ENCODE measurements at places on chromosomes 5 and 9.

- no peak for DNase-seq
Measured at GRCh38 chr5:145858959-145859358, 13.9 kb downstream of the GRXCR2 start.

DNA sequence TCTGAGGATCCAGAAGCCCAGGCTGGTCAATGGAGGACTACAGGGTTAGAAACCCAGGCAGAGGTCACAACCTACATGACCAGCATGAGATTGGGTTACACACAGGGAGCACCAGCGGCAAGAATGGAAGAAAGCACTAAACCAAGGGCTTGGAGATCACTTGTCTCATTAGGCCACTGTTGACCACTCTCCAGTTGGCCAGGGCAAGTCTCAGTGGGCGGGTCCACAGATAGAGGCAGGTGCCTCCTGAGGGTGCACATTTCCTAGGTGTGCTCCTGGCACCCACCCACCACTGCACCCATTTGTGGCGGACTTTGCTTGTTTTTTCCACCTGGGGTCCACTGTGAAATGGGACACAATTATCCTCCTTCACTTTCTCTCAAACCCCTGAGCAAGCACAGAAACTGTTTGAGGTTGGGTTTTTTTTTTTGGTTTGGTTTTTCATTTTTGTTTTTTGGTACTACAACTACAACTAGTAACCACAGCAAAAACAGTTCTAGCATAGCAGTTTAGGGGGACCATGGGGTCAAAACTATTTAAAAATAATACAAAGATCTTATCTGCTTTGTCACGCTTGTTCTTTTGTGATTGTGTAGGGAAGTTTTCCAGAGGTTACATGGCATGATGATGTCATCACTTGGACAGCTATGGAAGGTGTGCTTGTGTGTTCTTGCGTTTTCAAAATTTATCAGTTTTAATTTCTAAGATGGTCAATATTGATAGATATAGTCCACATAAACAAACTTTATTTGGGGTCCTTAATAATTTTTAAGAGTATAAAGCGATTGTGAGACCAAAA, 6.1 kb downstream of the NPR2 start:
- no peak for DNase-seq

- DNase-seq, result no peak
Measured at GRCh38 chr5:16933337-16933736, 2.8 kb downstream of the MYO10 start.

GRCh38 chr9:122331523-122331927, 39.3 kb upstream of the PTGS1 start:
- no peak for DNase-seq

DNA sequence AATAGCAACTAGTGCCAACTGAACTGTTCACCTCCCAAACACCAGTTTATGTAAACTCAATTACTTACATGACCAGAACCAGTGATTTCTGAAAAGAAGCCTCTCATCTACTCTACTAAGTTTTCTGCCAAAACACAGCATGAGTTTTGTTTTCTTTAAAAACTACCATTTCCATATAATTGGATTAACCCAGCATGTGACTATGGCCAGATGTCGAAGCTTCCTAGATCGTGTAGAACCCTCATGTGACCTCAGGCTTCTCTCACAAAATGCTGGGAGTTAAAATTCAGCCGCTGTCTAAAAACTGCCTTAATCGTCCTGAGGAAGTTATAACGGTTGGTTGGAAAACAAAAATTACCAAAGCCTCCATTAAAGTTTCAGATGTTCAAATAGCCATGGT, 303.5 kb downstream of the IRX1 start:
- DNase-seq, result no peak

DNA sequence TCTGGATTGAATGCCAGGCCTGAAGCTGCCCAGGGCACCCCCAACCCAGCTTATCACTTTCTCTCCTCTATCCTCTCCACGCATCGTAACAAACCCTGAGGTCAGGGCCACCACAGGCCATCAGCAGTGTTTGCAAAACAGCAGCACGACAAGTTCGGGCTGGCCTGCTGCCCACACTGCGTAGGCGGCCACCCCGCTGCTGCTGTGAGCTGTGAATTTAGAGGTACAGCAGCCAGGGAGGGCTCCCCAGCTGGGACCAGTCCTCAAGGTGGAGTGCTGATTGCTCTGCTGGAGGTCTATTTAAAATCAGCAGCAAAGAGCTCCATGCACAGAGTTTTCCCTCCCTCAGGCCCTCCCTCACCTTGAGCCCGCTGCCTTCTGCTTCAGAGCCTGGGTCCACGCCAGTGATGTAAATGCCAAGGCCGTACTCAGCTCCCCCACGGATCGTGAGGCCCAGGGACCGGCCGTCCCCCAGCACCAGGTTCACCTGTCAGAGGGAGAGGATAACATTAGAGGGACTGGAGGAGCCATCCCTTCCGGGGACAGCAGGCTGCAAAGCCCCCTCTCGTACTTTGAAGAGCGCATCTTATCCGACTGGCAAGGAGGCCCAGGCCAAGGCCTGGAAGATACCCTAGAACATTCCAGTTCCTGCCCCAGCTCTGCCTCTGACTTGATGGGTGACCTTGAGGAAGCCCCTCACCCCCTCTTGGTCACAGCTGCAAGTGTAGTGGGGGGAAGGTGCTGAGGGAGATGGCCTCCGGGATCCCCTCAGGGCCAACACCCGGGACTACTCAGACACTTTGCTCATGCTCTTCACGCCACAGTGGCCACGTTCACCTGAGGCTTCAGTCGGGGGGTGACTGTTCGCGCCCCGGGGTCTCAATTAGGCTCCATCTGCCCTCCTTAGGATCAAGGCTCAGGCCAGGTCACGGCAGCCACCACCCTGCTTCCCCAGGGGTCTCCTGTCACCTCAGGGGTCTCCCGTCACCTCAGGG, 39.1 kb downstream of the WHRN start:
- DNase-seq, result no peak

DNA sequence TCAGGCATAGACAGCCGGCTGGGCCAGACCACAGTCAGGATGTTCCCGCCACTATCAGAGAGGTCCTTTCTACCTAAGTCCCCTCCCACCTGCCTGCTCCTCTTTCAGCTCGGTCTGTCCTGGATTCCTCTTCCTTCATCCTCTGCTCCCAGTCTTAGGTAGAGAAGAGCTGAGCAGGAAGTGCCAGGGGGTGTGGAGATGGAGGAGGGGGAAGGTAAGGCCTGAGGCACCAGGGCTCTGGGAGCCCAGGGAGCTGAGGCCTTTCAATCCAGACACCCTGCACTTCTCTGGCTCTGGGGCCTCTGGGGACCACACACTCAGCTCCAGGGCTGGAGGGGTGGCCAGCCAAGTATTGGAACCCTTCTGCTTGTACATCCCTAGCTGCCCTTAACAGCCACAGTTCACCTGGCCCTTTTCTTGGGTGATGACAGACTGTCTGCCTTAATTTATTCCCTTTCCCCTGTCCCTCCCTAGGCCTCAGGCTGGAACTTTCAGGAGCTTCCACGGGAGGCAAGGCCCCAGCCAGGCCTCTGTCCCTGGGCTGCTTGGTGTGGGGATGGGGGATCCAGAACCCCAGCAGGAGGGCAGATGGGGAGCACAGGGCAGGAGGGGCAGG, 15.6 kb downstream of the IRF1 start:
- DNase-seq, result no peak

GRCh38 chr9:137592767-137593166, 2.5 kb upstream of the ZMYND19 start:
- no peak for DNase-seq
